ENCODE measurements at places on chromosomes 12 and 14.
A peak's percentile ranks its signal among the peaks of the same experiment; 100 is the strongest.

DNA sequence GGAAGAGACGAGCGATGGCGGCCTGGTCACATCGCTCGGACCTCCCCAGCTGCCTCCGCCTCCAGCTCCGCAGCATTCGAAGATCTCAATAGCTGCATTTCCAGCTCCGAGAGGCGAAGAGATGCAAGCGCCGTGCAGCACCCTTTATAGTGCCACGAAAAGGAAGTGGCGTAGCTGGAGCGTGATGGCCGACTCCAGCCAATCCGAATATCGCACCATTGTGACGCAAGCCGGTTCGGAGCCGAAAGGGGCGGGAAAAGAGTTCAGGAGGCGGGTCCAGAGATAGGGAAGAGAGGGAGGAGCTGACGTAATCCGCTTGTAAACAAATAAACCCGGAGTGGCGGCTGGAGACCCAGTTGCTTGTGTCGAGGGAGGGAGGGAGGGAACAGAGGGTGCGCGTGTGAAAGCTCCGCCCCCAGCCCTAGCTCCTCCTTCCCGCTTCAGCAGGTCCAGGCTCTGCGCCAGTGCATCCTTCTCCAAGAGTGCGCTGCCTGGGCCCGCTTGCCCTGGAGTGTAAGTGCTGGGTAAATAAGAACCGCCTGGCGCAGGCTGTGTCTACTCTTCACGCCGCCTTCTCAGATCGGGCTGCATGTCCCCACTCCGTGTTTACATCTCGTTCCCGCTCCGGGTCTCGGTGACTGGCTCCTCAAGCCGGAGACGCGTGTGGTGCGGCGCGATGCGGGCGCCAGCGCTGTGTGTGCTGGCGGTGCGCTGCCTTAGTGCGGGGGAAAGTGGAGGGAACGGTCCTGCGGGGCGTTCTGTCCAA is at the start of gene BTG1:
BTG1 (minus strand) TSS at position 116 of the 766 bp plus-strand sequence. CDS start 311 bp downstream, outside the sequence.
- peak; percentile 100 for DNase-seq

- DNase-seq, result no peak
Observed at GRCh38 chr14:50845166-50845565, 14.2 kb upstream of the NIN start.

- no peak for DNase-seq
Observed at GRCh38 chr14:86518298-86518697, 988.4 kb downstream of the FLRT2 start.

DNA sequence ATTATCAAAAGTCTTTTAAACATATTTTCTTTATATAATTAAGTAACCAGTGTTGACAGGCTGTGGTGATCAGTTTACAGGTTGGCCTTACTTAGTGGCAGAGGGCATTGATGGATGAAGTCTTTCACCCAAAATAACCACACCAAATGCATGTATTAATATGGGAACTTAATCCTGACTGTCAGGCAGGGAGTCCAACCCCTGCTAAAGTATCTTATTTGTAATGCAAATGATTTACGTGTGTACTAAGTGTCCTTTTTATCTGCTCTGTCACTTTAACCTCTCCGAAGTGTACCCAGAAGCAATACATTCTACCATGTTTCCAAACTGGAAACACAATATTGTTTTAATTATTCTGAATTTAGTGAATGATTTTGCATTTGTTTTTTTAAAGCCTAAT is 1.4 kb downstream of the MYBPC1 start:
- no peak for DNase-seq

DNA sequence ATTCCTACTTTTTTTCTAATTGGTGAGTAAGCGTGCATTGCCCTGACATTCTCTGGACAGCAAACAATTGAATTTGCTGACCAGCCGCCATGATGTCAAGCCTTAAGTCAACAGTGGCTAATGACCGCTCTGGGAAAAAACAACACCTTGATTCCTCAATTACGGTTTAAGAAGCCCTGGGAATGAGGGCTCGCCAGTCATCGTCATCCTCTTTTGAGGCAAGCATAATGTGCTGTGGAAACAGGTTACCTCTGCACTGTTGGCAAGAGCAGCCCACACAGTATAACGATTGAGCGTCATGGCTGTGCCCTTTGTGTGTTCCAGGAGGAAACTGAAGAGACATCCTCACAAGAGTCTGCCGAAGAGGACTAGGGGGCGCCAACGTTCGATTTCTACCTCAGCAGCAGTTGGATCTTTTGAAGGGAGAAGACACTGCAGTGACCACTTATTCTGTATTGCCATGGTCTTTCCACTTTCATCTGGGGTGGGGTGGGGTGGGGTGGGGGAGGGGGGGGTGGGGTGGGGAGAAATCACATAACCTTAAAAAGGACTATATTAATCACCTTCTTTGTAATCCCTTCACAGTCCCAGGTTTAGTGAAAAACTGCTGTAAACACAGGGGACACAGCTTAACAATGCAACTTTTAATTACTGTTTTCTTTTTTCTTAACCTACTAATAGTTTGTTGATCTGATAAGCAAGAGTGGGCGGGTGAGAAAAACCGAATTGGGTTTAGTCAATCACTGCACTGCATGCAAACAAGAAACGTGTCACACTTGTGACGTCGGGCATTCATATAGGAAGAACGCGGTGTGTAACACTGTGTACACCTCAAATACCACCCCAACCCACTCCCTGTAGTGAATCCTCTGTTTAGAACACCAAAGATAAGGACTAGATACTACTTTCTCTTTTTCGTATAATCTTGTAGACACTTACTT is 138.9 kb downstream of the HMGA2 start:
- no peak for DNase-seq

Data from coronary artery (tissue), 2 donors.